ENCODE measurements at places on chromosomes 13 and 19.

- DNase-seq = no peak
These were observed 115.6 kb upstream of the NBEA start for GRCh38 chr13:34826432-34826831.

DNA sequence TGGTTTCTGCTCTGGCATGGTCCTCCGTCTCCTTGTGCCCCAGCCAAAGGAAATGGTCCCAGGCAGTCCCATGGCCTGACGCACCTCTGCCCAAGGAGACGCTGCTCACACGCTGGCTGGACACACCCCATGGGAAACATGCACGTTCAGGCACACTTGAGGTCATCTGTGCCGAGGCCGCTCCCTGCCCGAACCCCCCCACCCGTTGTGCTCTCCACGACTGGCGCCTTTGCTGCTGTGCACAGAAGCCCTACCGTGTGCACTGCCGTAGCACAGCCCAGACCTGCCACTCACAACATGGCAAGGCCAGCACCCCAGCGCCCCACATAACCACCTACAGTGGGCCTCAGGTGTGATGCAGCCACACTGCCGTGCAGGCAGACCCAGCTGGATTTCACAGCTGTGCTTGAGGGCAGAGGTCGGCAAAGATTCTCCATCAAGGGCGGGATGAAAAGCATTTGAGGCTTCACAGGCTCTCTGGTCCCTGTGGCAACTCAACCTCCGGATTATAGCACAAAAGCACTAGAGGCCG lies 65.7 kb downstream of the SPACA7 start:
- DNase-seq = no peak

DNA sequence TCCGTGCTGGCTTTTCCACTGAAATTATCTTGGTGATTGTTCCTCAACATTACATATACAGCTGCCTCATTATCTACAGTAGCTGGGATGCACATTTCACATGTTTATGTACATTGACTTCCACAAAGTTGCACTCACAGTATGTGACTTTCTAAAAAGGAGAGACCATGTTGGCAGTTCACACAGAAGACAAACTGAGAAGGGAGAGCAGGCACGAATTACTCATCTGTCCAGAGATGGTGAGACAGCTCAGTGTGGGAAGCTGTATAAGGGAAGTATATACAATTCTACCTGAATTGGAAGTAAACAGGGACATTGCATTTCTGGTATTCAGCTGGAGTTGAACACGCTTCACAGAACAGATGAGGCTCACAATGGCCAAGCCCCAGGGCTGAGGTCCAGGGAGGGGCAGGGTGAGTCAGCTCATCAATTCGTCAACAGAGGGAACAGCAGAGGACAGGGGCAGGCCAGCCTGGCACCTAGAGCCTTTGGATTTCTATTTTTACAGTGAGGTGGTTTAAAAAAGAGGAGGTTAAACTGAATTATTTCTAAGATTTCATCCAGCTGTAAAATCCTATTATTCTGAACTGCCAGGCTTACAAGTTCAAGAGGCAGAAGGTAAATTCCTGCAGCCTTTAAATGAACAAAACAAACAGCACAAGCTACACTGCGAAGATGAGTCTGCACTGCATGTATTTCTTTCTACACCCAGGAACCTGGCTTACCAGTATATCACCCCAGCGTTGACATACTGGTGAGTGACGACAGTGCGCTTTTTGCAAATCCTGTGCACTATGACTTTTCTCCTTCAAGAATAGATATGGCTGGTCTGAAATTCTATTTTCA lies 9.8 kb downstream of the PARP4 start:
- DNase-seq = no peak

- DNase-seq = no peak
These were observed 1564.9 kb downstream of the OLFM4 start for GRCh38 chr13:54593504-54593903.

DNA sequence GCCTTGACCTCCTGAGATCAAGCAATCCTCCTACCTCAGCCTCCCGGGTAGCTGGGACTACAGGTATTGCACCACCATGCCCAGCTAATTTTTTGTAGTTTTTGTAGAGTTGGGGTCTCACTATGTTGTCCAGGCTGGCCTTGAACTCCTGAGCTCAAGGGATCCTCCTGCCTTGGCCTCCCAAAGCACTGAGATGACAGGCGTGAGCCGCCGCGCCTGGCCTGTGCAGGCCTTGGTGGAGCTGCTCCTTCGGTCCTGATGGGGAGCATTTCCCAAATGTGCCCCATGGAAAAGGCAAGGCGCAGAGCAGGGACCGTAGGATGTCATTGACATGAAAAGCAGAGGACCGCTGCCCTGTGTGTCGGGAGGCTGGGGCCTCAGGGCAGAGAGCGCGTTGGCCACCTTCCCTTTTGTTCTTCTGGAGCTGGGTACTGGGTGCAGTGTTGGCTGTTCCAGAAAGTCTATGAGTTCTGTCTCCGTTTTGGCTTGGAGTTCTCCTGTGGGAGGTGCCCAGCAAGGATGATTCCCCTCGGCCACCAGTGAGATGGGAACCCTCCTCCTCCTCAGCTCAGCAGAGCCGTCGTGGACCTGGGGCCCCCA lies 128.5 kb downstream of the KDM4B start:
- no peak for DNase-seq

DNA sequence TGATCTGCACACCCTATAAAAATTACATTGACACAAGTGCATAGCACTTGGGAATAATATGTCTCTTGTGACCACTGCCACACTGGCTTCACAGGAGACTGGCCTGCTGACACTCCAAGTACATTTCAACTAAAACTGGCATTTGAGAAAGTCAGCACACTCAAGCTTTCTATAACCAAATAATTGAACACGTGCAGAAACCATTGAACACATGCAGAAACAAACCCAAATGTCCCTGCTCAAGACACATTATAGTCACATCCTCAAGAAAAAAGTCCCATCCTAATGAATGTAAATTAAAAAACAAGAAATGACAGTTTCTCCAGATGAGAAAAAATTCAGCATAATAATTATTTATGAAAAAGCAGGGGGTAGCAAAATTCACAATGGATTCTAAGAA lies 1859.1 kb upstream of the PCDH20 start:
- no peak for DNase-seq

- no peak for DNase-seq
These were observed 732 bp upstream of the DCLK1 start for GRCh38 chr13:36131931-36132297.

GRCh38 chr13:37539976-37540605 lies 58.5 kb downstream of the POSTN start:
- DNase-seq = no peak

DNA sequence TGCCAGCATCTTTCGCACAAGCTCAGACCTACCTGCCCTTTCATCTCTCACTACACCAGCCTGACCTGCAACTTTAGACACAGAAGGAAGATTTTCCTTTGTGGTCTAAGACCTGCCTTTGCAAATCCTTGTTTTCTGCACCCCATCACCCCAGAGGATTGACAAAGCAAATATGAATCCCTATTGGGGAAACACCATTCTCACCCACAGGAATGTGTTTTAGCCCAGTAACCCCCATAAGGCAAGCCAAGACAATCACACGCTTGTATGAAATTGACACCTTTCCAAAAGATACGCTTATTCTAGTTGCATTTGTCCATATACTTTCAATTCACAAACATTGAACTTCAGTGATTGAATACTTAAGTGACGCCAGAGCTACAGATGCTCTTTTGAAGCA lies 55.7 kb downstream of the SPATA13 start:
- no peak for DNase-seq

GRCh38 chr13:106490569-106491321 lies 44.7 kb downstream of the EFNB2 start:
- DNase-seq = no peak

DNA sequence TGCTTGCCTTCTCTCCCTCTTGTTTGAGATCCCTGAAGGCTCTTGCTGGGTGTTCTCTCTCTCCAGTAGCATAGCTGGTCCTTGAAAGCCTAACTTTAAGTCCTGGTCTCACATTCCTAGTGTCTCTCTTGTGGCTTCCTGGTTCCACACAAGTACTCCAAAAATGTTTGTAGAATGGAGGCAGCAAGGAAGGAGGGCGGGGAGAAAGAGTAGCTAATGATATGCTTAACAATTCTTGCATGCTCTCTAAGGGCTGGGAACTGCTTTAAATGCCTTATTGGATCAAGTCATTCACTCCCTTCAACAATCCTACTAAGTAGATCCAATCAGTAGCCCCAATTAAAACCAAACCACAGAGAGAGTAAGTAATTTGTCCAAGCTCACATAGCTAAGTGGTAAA lies 357.3 kb downstream of the KLF5 start:
- DNase-seq = no peak

GRCh38 chr13:23778879-23779278 lies 110.3 kb downstream of the MIPEP start:
- no peak for DNase-seq

GRCh38 chr13:42355491-42356183 lies 83.7 kb downstream of the AKAP11 start:
- DNase-seq = no peak

DNA sequence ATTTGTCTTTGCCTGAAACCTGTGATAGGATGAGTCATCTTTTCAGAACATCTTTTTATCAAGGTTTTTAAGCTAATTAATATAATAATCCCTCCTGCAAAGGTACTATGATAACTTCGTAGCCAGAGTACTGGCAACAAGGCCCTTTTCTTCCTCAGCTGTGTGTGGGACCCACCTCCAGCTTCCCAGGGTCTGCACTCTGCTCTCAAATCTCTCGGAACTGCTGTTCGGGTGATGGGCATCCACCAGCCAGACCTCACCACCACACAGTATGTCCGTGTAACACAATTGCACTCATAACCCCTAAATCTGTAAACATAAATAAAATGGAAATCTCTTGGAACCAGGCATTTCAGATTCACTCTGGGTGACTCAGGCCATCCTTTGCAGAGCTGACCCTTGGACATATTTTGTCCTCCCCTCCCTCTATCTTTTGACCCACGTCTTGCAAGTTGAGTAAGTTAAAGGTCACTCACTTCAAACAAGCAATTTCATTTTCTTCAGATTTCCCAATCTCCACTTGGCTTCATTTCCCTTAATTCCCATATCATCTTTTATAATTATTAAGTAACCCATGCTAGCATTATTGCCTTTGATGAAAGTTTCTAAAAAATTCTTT lies 29.5 kb downstream of the COL4A1 start:
- DNase-seq = no peak

DNA sequence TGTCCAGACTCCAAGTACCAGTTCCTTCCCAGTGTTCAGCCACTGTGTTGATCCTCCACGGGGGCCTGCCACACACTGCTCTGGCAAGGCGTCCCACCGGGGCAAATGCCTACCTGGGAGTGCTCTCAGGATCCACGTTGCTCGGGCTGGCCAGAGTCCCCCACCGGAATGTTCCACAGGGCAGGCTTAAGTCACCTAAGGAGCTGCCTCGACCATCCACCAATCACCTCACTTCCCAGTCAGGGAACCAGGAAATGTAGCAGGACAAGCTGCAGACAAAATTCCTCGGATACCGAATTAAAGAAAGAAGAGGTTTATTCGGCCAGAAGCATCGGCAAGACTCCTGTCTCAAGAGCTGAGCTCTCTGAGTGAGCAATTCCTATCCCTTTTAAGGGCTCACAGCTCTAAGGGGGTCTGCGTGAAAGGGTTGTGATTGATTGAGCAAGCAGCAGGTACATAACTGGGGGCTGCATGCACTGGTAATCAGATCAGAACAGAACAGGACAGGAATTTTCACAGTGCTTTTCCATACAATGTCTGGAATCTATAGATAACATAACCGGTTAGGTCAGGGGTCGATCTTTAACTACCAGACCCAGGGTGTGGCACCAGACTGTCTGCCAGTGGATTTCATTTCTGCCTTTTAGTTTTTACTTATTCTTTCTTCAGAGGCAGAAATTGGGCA lies 56.9 kb upstream of the EDNRB start:
- DNase-seq = no peak

DNA sequence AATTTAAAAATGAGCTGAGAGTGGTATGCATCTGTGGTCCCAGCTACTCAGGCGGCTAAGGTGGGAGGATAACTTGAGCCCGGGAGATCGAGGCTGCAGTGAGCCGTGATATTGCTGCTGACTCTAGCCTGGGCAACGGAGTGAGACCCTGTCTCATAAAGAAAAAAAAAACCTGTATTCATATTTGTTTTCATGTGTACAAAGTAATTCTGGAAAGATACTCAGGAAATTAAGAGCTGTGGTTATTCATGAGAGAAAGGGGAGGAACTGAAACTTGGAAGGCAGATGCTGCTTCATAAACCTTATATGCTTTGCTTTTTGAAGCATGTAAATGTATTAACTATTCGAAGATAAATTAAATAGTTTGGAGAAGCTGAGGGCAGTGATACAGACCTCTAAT lies 8.8 kb upstream of the RLN3 start:
- no peak for DNase-seq

- no peak for DNase-seq
These were observed 1212.8 kb downstream of the DIAPH3 start for GRCh38 chr13:58950911-58951310.

- no peak for DNase-seq
These were observed 14.7 kb downstream of the KBTBD6 start for GRCh38 chr13:41117869-41118268.

GRCh38 chr13:99002172-99002710 lies 24.4 kb upstream of the DOCK9 start:
- DNase-seq = no peak

- no peak for DNase-seq
These were observed 4.2 kb upstream of the AP1M1 start for GRCh38 chr19:16193466-16193865.

DNA sequence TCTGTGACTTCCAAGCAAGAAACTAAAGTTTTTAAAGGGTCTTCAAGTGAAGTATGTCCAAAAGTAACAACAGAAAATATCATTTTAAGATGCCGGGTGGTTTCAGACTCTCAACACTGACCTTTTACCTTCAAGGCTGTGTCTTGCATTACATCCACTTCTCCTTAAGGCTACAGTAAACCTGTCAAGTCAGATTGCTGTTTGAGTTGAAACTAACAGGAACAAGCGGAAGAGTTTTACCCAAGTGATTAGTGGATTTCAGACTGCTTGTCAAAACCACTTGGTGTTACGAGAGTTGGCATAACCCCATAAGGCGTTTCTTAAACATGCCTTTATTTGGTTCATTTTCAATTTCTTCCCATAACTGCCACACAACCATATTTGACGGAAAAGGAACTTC lies 283.1 kb downstream of the DCT start:
- DNase-seq = no peak

- DNase-seq = no peak
These were observed 50.3 kb upstream of the GPI start for GRCh38 chr19:34314437-34315313.
